ENCODE measurements at places on chromosomes 11 and 22.

GRCh38 chr11:94926271-94926625 lies 47.1 kb downstream of the CWC15 start:
- peaks cover 7% of the 10 kb centered on the region for H3K27me3 ChIP-seq
- no peaks in the 10 kb centered on the region for H3K36me3 ChIP-seq
- H3K4me3 ChIP-seq: no peak overlapping the region
- no peak overlapping the region for H3K27ac ChIP-seq
- no peak for DNase-seq

DNA sequence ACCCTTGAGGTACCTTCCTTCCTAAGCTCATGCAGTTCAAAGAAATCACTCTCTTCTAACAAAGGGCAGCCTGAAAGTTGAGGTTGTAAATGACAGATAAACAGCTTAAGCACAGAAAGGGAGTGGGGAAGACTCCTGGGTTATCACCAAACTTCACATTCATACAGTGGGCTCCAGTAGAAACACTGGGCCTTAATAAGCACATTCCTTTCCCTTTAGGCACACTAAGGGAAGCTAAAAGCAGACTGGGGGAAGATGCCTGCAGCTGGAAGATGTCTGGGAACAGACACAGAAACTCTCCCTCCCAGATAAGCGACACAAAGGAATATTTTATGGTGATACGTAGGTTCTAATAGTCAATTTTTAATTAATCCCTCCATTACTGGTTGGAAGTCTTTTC lies 350.3 kb upstream of the MPPED2 start:
- H3K36me3 ChIP-seq: no peaks in the 10 kb centered on the region
- H3K4me1 ChIP-seq: no peaks in the 10 kb centered on the region
- no peak overlapping the region for H3K4me3 ChIP-seq
- no peak overlapping the region for H3K27ac ChIP-seq
- no peaks in the 10 kb centered on the region for H3K27me3 ChIP-seq
- no peak for DNase-seq

DNA sequence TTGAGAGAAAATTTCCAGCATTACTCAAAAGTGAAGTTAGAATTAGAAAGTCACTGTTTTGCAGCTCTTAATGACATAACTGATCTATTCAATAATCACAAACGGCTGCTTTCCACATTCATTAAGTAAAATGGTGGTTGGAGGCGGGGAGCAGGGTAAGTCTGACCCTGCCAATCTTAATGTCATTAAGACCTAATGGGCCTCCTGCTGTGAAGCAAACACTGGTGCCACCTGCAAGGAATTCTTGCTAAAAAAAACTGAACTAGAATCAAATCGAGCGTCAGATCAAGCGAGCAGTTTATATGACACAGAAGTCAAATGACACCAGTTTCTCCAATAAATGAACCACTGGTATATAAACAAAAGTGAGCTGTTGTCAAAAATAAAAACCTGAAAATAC lies 351.5 kb downstream of the BRD1 start:
- no peaks in the 10 kb centered on the region for H3K36me3 ChIP-seq
- H3K27me3 ChIP-seq: peaks cover 17% of the 10 kb centered on the region
- no peak for DNase-seq
- no peak overlapping the region for H3K4me3 ChIP-seq
- H3K4me1 ChIP-seq: no peaks in the 10 kb centered on the region

DNA sequence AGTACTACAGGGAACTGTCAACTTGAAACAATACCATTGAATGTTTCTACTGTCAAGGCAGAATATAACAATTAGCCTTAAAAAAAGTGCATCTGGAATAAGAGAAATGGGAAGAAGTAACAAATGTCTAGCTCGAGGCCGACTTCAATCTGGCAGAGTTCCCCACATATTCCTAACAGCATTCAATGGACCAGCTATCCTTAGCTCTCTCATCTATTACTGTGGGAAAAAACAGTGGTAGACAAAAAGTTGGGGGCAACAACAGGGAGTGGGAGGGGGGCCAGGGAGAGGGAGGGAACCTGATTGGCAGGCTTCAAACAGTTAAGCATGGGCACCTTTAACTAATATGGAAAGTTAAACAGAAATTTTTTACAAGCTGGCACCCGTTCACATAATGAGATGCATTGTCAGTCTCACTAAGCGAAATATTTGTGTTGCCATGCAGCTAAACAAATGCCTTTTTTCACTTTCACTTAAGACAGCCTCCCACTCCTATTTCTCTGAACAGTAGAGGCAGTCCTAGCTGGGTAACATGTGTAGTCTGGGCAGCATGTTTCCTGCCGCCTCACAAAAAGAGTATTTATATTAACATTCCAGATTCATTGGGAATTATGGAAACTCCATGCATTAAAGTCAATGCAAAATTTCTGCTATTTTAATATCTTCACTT lies 62.2 kb upstream of the SOX6 start:
- no peaks in the 10 kb centered on the region for H3K36me3 ChIP-seq
- DNase-seq: no peak
- H3K27me3 ChIP-seq: no peaks in the 10 kb centered on the region
- H3K4me3 ChIP-seq: no peak overlapping the region
- H3K27ac ChIP-seq: no peak overlapping the region

DNA sequence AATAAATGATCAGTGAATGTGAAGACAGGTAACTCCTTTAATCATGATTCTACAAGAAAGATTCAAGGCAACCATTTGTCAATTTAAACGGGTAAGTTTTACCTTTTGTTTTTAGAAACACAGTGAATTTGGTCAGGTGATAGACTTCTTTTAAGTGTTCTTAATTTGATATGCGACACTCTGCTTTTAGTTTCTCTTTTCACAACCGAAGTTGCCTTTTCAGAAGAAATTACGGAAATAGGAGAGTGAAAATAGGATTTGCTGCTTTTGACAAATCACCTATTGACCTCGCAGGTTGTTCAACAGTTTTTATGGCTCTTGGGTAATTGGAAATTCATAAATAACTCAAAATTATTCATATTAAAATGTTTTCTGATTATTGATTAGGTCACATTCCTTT lies 142.1 kb downstream of the CNTN5 start:
- H3K4me1 ChIP-seq: no peaks in the 10 kb centered on the region
- no peak overlapping the region for H3K27ac ChIP-seq
- no peak for DNase-seq
- no peaks in the 10 kb centered on the region for H3K36me3 ChIP-seq

- peaks cover 5% of the 10 kb centered on the region for H3K36me3 ChIP-seq
- no peak overlapping the region for H3K4me3 ChIP-seq
Measured at GRCh38 chr11:616320-617198, 809 bp upstream of the IRF7 start.

GRCh38 chr22:27983361-27983791 lies 64.3 kb upstream of the PITPNB start:
- no peak overlapping the region for H3K4me3 ChIP-seq
- H3K4me1 ChIP-seq: peaks cover 4% of the 10 kb centered on the region
- no peak overlapping the region for H3K27ac ChIP-seq
- no peak for DNase-seq
- H3K27me3 ChIP-seq: no peaks in the 10 kb centered on the region

DNA sequence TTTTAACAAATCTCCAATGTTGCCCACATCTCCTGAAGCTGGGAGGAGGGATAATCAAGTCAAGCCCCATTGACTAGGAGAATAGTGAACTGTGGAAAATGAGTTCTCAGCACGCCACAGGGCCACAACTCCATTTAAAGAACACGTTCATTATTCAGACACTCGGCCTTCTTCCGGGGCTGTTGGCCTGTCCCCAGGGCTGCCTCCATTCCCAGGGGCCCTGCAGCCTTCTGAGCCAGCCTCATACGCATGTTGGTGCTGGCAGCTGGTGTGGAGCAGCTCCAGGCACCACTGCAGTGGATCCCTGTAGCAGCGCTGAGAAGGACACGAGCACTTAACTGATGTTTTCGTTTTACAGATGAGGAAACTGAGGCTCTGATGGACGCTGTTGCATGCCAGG lies 87.5 kb upstream of the RCN1 start:
- H3K36me3 ChIP-seq: no peaks in the 10 kb centered on the region
- peaks cover 47% of the 10 kb centered on the region for H3K27me3 ChIP-seq
- H3K4me3 ChIP-seq: no peak overlapping the region
- H3K27ac ChIP-seq: no peak overlapping the region
- no peak for DNase-seq

DNA sequence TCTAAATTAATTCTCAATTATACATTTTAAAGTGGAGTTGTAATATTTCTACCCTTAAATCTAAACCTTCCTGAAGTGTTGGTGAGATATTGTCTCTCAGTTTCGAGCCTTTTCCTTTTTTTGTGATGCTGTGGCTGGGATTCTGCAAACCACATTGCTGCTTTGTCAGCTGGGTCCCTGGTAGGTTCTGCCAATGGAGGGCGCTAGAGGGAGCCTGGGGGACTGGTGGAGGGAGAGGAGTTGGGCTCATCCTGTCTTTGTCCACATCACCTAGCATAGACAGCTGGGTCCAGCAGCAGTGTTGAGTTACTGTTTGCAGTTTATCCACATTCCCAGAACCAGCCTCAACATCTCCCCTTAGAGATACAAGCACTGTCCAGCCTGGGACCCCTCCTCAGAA lies 41.0 kb downstream of the TRAF6 start:
- no peak overlapping the region for H3K4me3 ChIP-seq
- peaks cover 3% of the 10 kb centered on the region for H3K36me3 ChIP-seq
- H3K27ac ChIP-seq: no peak overlapping the region
- peaks cover 5% of the 10 kb centered on the region for H3K4me1 ChIP-seq
- H3K27me3 ChIP-seq: peaks cover 3% of the 10 kb centered on the region

GRCh38 chr11:47400768-47401279 lies 7.6 kb upstream of the SLC39A13 start:
- H3K27ac ChIP-seq: peak overlapping the region; percentile 84
- H3K27me3 ChIP-seq: no peaks in the 10 kb centered on the region
- H3K4me3 ChIP-seq: peak overlapping the region; percentile 81
- no peak for DNase-seq

GRCh38 chr11:72780296-72781062 lies 13.4 kb downstream of the STARD10 start:
- no peak for DNase-seq
- H3K4me1 ChIP-seq: peaks cover 43% of the 10 kb centered on the region
- peak overlapping the region; percentile 90 for H3K27ac ChIP-seq
- peaks cover 6% of the 10 kb centered on the region for H3K36me3 ChIP-seq
- H3K27me3 ChIP-seq: no peaks in the 10 kb centered on the region

DNA sequence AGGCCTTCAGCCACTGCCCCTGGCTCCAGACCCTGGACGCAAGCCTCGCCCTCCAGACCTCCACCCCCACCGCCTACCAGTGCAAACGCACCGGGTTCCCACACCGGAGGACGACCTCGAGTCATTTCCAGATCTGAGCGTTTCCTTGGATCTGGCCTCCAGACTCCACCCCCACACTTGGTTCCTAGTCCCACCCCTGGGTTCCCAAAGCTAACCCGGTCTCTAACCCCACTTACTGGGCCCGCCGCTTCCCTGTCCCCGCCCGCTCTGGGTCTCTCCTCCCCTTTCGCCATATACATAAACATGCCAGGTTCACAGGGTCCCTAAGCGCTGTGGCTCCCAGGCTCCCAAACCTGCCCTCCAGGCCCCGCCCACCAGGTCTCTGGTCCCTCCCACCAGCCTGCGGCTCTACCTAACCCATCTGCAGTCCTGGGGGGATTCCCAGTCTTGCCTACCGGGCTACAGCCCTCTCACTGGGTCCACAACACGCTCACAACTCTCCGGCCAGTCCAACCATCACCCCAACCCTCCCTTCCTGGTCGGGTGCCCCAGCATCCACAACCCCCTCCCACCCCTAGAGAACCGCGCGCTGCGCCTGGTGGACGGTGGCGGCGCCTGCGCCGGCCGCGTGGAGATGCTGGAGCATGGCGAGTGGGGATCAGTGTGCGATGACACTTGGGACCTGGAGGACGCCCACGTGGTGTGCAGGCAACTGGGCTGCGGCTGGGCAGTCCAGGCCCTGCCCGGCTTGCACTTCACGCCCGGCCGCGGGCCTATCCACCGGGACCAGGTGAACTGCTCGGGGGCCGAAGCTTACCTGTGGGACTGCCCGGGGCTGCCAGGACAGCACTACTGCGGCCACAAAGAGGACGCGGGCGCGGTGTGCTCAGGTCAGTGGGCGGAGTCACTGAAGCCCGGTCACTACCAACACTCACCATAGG lies 36.7 kb downstream of the CD6 start:
- peaks cover 34% of the 10 kb centered on the region for H3K4me1 ChIP-seq
- peaks cover 35% of the 10 kb centered on the region for H3K27me3 ChIP-seq
- no peak overlapping the region for H3K27ac ChIP-seq
- no peak for DNase-seq

DNA sequence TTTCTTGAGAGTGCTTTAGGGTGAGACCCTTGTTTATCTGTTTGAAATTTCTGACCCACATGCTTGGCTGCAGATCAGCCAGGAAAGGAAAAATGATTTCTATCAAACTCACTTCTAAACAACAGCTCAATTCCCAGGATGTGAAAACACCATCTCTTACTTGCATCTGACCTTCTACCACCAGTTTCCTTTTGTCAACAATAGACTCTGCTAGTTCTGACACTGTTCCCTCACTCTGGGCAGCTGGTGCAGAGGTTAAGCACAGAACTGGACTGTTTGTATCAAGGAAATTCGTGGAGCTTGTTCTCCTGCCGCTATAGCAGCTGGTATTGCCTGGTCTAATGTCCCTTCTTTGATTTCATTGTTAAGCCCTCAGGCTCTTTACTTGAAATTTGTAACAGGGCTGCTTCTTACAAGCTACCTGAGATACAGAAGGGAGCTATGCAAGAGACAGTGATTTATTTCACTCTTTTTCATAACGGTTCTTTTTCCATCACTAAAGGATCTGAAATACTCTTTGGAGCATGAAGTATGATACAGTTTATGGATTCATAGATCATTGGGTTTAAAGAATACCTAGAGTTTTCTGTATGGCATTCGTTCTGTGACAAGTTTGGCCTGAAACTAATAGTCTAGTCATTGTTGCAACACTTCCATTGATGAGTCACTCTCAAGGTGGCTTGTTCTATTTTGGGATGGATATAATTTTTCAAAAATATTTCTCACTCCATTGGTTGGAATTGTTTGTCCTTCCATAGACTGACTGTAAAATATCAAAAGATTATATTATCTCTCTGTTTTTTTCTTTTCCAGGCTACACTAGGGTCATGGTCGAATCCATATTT lies 178.2 kb upstream of the ZC3H12C start:
- no peak for DNase-seq
- no peaks in the 10 kb centered on the region for H3K4me1 ChIP-seq
- H3K27me3 ChIP-seq: no peaks in the 10 kb centered on the region
- no peak overlapping the region for H3K27ac ChIP-seq
- H3K36me3 ChIP-seq: no peaks in the 10 kb centered on the region

- peaks cover 3% of the 10 kb centered on the region for H3K36me3 ChIP-seq
- H3K4me3 ChIP-seq: no peak overlapping the region
- no peak overlapping the region for H3K27ac ChIP-seq
- peaks cover 21% of the 10 kb centered on the region for H3K4me1 ChIP-seq
- peak; percentile 68 for DNase-seq
- peaks cover 4% of the 10 kb centered on the region for H3K27me3 ChIP-seq
Measured at GRCh38 chr22:19876941-19877625, 22.4 kb upstream of the GNB1L start.

GRCh38 chr22:19853879-19854777 lies 546 bp downstream of the GNB1L start:
- H3K4me1 ChIP-seq: peaks cover 34% of the 10 kb centered on the region
- H3K27ac ChIP-seq: peak overlapping the region; percentile 89
- H3K27me3 ChIP-seq: no peaks in the 10 kb centered on the region
- DNase-seq: no peak

GRCh38 chr11:15569305-15570025 lies 454.7 kb downstream of the INSC start:
- H3K36me3 ChIP-seq: no peaks in the 10 kb centered on the region
- peaks cover 13% of the 10 kb centered on the region for H3K27me3 ChIP-seq
- H3K4me3 ChIP-seq: no peak overlapping the region
- DNase-seq: no peak
